ENCODE measurements at places on chromosomes 6 and 20.

GRCh38 chr6:149895833-149896271, 2.1 kb downstream of the RAET1E start:
- DNase-seq, result no peak
- H3K4me1 ChIP-seq, result peaks cover 3% of the 10 kb centered on the region
- no peaks in the 10 kb centered on the region for H3K27me3 ChIP-seq
- no peak overlapping the region for H3K27ac ChIP-seq
- no peak overlapping the region for H3K4me3 ChIP-seq

- no peak overlapping the region for H3K27ac ChIP-seq
- H3K4me3 ChIP-seq, result no peak overlapping the region
- H3K36me3 ChIP-seq, result no peaks in the 10 kb centered on the region
- H3K4me1 ChIP-seq, result peaks cover 8% of the 10 kb centered on the region
- no peak for DNase-seq
These were observed 342.7 kb downstream of the PRL start for GRCh38 chr6:21953831-21954801.

GRCh38 chr6:105321207-105321606, 81.7 kb downstream of the PREP start:
- H3K27ac ChIP-seq, result no peak overlapping the region
- H3K36me3 ChIP-seq, result no peaks in the 10 kb centered on the region
- H3K4me3 ChIP-seq, result no peak overlapping the region
- DNase-seq, result no peak

DNA sequence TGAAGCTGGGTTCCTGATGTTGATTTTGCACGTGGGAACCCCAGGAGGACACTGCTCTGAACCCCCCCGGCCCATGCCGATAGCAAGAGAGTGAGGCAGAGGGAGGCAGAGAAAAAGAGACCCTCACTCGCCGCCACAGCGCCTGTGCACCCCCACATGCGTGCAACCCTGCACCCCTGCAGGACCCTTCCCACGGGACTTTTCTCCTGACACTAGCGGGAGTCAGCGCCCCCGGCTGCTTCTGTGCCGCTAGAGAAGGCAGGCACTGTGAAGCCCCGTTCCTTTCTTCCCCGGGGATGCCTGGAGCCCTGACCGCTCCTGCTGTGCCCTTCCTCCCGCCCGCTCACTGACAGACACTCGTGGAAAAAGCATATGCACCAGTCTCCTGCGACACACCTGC, 67.4 kb downstream of the GMPR start:
- H3K36me3 ChIP-seq, result no peaks in the 10 kb centered on the region
- no peak for DNase-seq
- no peaks in the 10 kb centered on the region for H3K27me3 ChIP-seq
- no peak overlapping the region for H3K27ac ChIP-seq

- no peaks in the 10 kb centered on the region for H3K36me3 ChIP-seq
- H3K4me1 ChIP-seq, result no peaks in the 10 kb centered on the region
- no peak for DNase-seq
- no peak overlapping the region for H3K27ac ChIP-seq
These were observed 142.0 kb upstream of the GMDS start for GRCh38 chr6:2387445-2387844.

- no peak for DNase-seq
- H3K36me3 ChIP-seq, result no peaks in the 10 kb centered on the region
- no peak overlapping the region for H3K27ac ChIP-seq
- no peaks in the 10 kb centered on the region for H3K4me1 ChIP-seq
- H3K27me3 ChIP-seq, result no peaks in the 10 kb centered on the region
- no peak overlapping the region for H3K4me3 ChIP-seq
These were observed 121.7 kb upstream of the MARCKS start for GRCh38 chr6:113735491-113735890.

DNA sequence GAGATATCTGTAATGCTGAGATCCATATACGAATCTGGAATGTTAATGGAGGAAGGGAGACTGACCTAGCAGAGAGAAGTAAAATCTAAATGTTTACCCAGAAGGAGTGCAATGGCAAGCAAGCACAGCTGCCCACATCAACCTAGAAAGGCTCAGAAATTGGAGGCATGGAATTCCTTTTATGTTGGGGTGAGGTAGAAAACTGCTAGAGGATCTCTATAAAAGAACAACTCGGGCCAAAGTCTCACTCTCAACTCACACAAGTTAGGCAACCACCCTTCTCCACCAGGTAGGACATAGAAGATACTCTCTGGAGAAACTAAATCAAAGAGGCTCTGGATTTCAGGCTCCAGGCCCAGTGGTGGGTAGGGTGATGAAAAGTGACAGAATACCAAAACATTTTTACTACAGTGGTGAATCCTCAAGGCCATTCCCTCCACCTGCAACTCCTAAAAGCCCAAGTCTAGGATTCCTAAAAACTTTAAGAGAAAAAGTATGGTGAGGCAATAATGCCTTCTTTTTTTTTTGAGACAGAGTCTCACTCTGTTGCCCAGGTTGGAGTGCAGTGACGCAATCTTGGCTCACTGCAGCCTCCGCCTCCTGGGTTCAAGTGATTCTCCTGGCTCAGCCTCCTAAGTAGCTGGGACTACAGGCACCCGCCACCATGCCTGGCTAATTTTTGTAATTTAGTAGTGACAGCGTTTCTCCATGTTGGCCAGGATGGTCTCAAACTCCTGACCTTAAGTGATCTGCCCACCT, 9.5 kb upstream of the ADGRG6 start:
- no peak for DNase-seq
- H3K4me3 ChIP-seq, result no peak overlapping the region
- no peaks in the 10 kb centered on the region for H3K36me3 ChIP-seq

GRCh38 chr6:148311966-148312669, 30.5 kb upstream of the SASH1 start:
- no peak overlapping the region for H3K27ac ChIP-seq
- no peaks in the 10 kb centered on the region for H3K4me1 ChIP-seq
- no peaks in the 10 kb centered on the region for H3K36me3 ChIP-seq

GRCh38 chr6:3575701-3576100, 118.9 kb upstream of the SLC22A23 start:
- no peak overlapping the region for H3K4me3 ChIP-seq
- DNase-seq, result no peak
- no peaks in the 10 kb centered on the region for H3K27me3 ChIP-seq
- H3K27ac ChIP-seq, result no peak overlapping the region
- H3K36me3 ChIP-seq, result no peaks in the 10 kb centered on the region

- H3K4me1 ChIP-seq, result peaks cover 21% of the 10 kb centered on the region
- H3K27ac ChIP-seq, result no peak overlapping the region
- DNase-seq, result no peak
- H3K27me3 ChIP-seq, result no peaks in the 10 kb centered on the region
- no peak overlapping the region for H3K4me3 ChIP-seq
- no peaks in the 10 kb centered on the region for H3K36me3 ChIP-seq
These were observed 39.9 kb downstream of the JARID2 start for GRCh38 chr6:15285682-15286294.

- H3K27ac ChIP-seq, result no peak overlapping the region
- no peaks in the 10 kb centered on the region for H3K4me1 ChIP-seq
- peak; percentile 41 for DNase-seq
- no peaks in the 10 kb centered on the region for H3K36me3 ChIP-seq
- no peaks in the 10 kb centered on the region for H3K27me3 ChIP-seq
These were observed 229.5 kb downstream of the ERMARD start for GRCh38 chr6:169980826-169981450.

- no peak overlapping the region for H3K4me3 ChIP-seq
- no peak overlapping the region for H3K27ac ChIP-seq
- H3K4me1 ChIP-seq, result no peaks in the 10 kb centered on the region
These were observed 274.9 kb downstream of the HAO1 start for GRCh38 chr20:7665376-7665775.

GRCh38 chr6:13454286-13455221, 32.8 kb downstream of the GFOD1 start:
- no peaks in the 10 kb centered on the region for H3K4me1 ChIP-seq
- no peak overlapping the region for H3K27ac ChIP-seq
- no peak for DNase-seq
- no peaks in the 10 kb centered on the region for H3K27me3 ChIP-seq

GRCh38 chr6:47152666-47153403, 110.7 kb upstream of the ADGRF1 start:
- H3K36me3 ChIP-seq, result no peaks in the 10 kb centered on the region
- H3K27me3 ChIP-seq, result no peaks in the 10 kb centered on the region
- H3K4me1 ChIP-seq, result peaks cover 4% of the 10 kb centered on the region

GRCh38 chr6:81307651-81308214, 444.7 kb downstream of the TENT5A start:
- H3K27me3 ChIP-seq, result peaks cover 4% of the 10 kb centered on the region
- DNase-seq, result no peak
- H3K36me3 ChIP-seq, result no peaks in the 10 kb centered on the region

GRCh38 chr6:111764238-111765175, 108.7 kb downstream of the FYN start:
- no peaks in the 10 kb centered on the region for H3K36me3 ChIP-seq
- DNase-seq, result no peak
- no peaks in the 10 kb centered on the region for H3K4me1 ChIP-seq
- H3K27ac ChIP-seq, result no peak overlapping the region
- no peaks in the 10 kb centered on the region for H3K27me3 ChIP-seq
- no peak overlapping the region for H3K4me3 ChIP-seq

GRCh38 chr6:169019727-169020491, 233.7 kb downstream of the THBS2 start:
- H3K27me3 ChIP-seq, result no peaks in the 10 kb centered on the region
- DNase-seq, result no peak
- no peak overlapping the region for H3K27ac ChIP-seq

GRCh38 chr6:156827382-156827781, 50.2 kb downstream of the ARID1B start:
- no peak overlapping the region for H3K4me3 ChIP-seq
- no peak for DNase-seq
- no peaks in the 10 kb centered on the region for H3K27me3 ChIP-seq
- peaks cover 6% of the 10 kb centered on the region for H3K36me3 ChIP-seq
- H3K27ac ChIP-seq, result no peak overlapping the region
- peaks cover 29% of the 10 kb centered on the region for H3K4me1 ChIP-seq

DNA sequence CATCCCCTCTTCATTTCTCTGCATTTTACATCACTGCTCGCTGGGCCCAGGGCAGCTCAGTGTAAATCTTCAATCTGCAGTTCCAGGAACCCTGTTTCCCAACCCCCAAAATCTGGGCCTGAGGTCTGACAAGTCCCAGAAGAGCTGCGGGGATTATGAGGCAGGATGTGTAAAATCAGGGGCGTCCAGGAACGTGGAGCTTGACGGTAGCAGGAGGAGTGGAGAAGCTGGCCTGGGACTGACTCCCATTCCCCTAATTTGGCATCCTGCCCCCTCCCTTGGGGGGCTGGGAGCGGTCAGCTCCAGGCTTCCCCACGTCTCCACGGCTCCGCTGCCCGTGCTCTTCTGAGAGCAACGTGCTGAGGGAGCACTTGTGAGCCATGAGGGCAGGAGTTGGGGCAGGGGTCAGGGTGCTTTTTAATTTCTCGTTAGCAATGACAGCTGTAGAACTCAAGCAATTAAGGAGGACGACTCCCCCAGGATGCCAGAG, 23.4 kb upstream of the VEGFA start:
- H3K4me1 ChIP-seq, result no peaks in the 10 kb centered on the region
- no peak for DNase-seq
- H3K36me3 ChIP-seq, result no peaks in the 10 kb centered on the region
- no peak overlapping the region for H3K27ac ChIP-seq

DNA sequence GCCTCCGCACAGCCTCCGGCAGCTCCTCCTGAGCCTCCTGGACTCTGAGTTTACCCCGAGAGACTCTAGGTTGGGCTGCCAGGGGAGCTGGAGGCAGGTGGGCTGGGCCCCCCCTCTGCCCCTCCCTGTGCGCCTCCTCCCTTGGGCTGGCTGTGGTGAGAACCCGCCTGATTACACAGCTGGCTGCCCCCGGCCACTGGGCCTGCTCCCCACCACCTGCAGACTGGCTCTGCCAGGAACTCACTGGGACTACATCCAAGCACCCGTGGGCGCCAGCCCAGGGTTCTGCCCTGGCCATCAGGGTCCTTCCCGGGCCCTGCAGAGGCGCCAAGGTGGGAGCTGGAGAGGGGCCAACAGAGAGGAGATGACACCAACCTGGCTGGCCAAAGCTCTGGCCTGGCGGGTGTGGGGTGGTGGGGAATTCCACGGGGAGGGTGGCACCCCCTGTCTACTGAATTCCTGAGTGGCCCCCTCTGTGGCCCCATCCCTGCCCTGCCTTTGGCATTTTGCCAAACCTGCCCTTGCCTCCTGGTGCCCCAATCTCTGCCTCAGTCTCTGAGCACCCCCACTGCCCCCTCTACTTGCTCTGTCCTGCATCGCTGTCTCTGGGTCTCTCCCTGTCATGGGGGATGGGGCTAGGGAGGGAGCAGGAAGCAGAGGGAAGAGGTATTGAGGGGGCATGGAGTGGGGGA, 21.9 kb upstream of the CDH22 start:
- peak; percentile 90 for DNase-seq
- no peaks in the 10 kb centered on the region for H3K36me3 ChIP-seq
- no peak overlapping the region for H3K27ac ChIP-seq
- H3K4me3 ChIP-seq, result no peak overlapping the region
- no peaks in the 10 kb centered on the region for H3K27me3 ChIP-seq

DNA sequence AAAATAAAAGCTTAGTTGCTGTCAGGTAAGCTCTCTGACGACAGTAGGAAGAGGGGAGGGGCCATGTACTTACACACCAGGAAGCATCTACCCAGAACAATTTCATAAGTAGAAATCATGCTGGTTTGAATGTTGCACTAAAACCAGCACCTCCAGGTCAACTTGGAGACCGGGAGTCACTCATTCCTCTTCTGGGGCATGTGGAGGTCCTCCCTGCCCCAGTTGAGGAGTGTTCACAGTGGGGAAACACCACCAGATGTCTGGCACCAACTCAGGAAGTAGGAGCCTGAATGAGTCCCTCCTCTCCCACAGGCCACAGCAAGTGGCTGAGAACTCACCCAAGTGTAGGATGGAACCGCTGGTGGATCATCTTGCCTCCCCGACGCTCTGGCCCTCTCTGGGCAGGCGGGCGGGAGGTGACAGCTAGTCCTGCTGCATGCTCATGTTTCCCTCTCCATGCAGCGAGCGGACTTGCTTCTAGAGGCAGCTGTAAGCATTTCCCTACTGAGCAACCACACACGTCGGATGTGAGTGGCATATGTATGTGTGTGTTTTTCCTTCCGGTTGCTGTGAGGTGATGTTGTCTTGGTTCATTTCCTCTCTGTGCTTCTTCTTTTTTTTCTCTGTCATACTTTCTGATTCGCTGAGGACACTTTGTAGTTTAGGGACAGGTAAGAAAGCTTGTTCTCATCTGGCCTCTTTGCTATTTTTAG, 149.5 kb upstream of the NEDD9 start:
- no peak for DNase-seq
- no peak overlapping the region for H3K27ac ChIP-seq
- no peaks in the 10 kb centered on the region for H3K27me3 ChIP-seq
- H3K36me3 ChIP-seq, result no peaks in the 10 kb centered on the region

- no peak overlapping the region for H3K27ac ChIP-seq
- no peak for DNase-seq
- H3K27me3 ChIP-seq, result no peaks in the 10 kb centered on the region
- H3K4me1 ChIP-seq, result peaks cover 27% of the 10 kb centered on the region
- no peaks in the 10 kb centered on the region for H3K36me3 ChIP-seq
- H3K4me3 ChIP-seq, result no peak overlapping the region
These were observed 12.9 kb upstream of the C20orf144 start for GRCh38 chr20:33649201-33649681.

- no peaks in the 10 kb centered on the region for H3K27me3 ChIP-seq
- H3K4me1 ChIP-seq, result no peaks in the 10 kb centered on the region
- H3K27ac ChIP-seq, result no peak overlapping the region
- no peaks in the 10 kb centered on the region for H3K36me3 ChIP-seq
These were observed 160.1 kb downstream of the EYS start for GRCh38 chr6:65546894-65547293.

- DNase-seq, result no peak
- no peak overlapping the region for H3K4me3 ChIP-seq
- H3K36me3 ChIP-seq, result no peaks in the 10 kb centered on the region
- no peak overlapping the region for H3K27ac ChIP-seq
- no peaks in the 10 kb centered on the region for H3K27me3 ChIP-seq
These were observed 19.3 kb upstream of the SEC63 start for GRCh38 chr6:107977283-107977682.

GRCh38 chr6:142834853-142835252, 110.1 kb downstream of the HIVEP2 start:
- DNase-seq, result no peak
- H3K27me3 ChIP-seq, result no peaks in the 10 kb centered on the region
- H3K4me3 ChIP-seq, result no peak overlapping the region
- no peaks in the 10 kb centered on the region for H3K36me3 ChIP-seq
